ENCODE measurements at places on chromosomes 4 and X.

GRCh38 chr4:28449085-28449484 lies 1588.4 kb downstream of the STIM2 start:
- no peak for DNase-seq

- DNase-seq: no peak
These were observed 13.6 kb downstream of the TSPAN6 start for GRCh38 chrX:100623001-100623400.

DNA sequence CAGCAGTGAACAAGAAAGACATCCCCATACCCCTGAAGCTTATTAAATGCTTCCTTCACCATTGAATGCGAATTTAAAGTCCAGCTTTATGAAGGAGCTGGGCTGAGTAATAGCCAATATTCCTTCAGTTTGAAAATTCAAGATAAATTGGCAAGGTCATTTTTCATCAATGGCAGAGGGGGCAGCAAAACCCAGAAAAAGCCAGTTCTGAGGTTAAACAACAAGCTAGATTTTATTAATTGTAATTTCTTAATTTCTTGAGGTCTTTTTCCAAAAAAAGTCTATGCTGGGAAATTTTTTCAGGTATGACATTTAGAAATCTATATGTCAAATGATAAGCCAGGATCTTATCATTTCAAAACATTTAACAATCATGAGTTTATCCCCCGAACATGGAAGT lies 808.9 kb downstream of the RPA4 start:
- DNase-seq: no peak

- no peak for DNase-seq
These were observed 10.1 kb downstream of the ANXA3 start for GRCh38 chr4:78561677-78562076.

DNA sequence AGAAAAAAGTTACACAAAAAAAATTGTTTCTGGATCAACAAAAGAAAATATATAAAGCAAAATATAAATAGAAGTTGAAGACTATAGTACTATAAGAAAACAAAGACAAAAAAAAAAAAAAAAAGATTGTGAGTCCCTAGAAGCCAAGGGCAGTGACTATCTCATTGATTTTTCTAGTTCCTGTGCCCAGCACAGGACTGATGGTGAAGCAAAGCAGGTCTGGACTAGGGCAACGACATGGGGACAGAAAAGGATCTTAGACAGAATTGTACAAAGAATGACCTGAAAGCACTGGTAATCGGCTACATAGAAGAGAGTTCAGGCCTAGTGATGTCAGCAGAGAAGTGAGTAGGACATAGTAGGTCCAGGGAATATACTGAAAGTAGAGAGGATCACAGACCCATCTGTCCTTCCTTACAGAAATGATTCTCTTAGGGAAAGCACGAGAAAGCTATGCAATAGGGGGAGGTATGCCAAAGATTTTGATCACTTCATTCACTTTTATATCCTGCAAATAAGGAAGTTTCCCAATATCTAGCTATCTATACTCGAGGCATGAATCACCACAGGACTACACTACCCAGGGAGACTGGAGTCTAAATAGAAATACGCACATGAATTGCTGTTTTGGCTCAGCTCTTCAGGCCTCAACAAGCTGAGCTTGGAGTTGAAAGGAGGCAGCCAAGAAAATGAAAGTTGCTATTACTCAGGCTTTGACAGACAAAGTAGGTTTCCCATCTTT lies 230.9 kb upstream of the GPC4 start:
- no peak for DNase-seq

- no peak for DNase-seq
These were observed 59.4 kb upstream of the ADRA2C start for GRCh38 chr4:3706565-3707422.

- no peak for DNase-seq
These were observed 168.7 kb downstream of the PRDM5 start for GRCh38 chr4:120753854-120754253.

DNA sequence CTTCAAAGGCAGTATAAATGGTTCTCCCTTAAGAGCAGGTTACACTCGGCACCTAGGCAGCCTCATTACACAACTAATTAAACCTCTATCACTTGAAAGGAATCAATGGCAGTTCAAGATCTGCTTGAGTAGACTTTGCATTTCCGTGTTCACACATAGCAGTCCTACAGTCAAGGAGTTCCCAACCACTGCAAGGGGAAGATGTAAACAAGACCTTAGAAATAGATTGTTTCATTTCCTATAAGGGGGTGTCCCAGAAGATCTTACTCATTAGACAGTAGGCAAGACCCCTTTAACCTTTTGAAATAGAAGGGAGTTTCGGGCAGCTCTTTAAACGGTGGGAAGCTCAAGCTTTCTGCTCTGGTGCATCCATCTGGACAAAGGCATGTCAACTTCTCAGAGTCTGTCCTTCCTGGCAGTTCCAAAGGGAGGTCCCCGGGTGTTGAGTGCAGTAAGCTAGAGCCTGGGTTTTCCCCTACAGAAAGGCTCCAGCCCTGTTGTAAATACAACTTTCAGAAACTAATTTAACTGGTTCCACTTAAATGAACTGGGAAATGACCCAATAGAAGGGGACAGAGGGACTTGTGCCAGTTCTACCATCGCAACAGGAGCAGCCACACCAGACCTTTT lies 150.8 kb downstream of the RBMX2 start:
- DNase-seq: no peak

- DNase-seq: no peak
These were observed 7.9 kb downstream of the GRK4 start for GRCh38 chr4:2971275-2971674.

GRCh38 chr4:19009881-19010280 lies 988.3 kb upstream of the LCORL start:
- DNase-seq: no peak

GRCh38 chr4:145298885-145299284 lies 118.5 kb upstream of the OTUD4 start:
- DNase-seq: no peak

DNA sequence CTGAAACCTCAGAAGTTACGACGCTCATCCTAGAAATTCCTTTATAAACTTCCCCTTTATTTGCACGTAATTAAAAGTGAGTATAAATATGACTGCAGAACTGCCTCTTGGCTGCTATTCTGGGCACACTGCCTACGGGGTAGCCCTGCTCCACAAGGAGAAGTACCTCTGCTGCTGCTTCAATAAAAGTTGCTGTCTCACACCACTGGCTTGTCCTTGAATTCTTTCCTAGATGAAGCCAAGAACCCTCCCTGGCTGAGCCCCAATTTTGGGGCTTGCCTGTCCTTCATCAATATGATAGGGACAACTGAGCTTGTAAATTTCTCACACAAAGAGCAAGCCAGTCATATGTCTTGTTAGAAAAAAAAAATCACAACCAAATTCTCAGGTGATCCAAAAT lies 115.8 kb downstream of the VEGFC start:
- no peak for DNase-seq

GRCh38 chr4:183765251-183765911 lies 106.3 kb downstream of the TRAPPC11 start:
- DNase-seq: no peak

- DNase-seq: no peak
These were observed 11.5 kb downstream of the XIAP start for GRCh38 chrX:123871309-123871708.

GRCh38 chr4:179145746-179146525 lies 1703.7 kb upstream of the AGA start:
- DNase-seq: no peak

DNA sequence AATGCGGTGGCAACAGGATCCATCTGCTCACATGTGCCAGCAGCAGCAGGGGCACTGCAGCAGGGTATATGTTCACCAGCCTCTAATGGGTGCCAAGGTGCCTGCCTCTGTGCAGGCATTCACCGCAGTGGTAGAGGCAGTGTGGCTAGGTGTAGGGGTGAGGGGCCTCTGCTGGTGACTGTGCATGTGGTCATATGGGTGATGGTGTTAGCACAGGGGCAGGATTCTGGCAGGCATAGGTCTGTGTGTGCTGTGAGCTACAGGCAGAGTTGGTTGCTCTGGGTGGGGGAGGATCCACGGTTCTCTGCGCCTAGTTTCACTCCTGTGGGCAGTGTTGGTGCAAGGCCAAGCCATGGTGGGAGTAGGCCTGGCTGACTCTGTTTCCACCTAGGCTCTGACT lies 566.5 kb upstream of the GNPDA2 start:
- DNase-seq: no peak

DNA sequence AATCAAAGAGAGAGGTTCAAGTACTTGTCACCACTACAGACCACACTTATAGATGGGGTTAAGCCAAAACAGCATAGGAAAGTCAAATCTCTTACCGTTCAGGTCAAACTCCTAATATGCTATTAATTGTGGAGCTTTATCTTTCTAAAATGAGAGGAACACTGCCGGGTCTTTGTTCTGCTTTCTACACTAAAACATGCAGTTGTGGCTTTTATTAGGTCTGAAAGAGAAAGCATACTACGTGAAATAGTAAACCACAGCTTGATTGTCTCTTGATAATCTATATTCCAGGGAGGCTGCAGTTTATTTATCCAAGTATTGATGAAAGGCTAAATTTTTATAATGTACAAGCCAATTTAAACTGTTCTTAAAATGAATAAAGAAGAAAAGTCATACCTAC lies 12.3 kb upstream of the INPP4B start:
- DNase-seq: no peak

- no peak for DNase-seq
These were observed 190.1 kb downstream of the SHROOM3 start for GRCh38 chr4:76624931-76625715.

DNA sequence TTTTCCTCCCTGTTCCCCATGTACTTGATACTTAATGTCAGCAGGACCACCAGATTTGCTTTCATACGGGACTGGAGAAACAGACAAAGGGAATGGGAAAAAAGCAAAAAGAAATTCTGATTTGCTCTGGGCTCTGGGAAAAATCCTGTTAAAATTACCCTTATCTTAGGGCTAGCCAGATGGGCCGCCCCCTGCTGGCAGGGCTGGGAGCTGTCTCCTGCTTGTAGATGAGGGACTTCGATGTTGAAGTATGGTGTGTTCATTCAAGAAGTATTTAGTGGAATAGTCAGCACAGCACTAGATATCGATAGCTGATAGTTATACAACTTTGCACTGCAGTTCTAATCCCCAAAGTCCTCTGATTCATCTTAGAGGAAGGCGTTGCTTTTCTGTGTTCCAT lies 45.8 kb downstream of the BCORL1 start:
- no peak for DNase-seq

- DNase-seq: no peak
These were observed 50.3 kb downstream of the EFNB1 start for GRCh38 chrX:68878977-68879645.

- DNase-seq: no peak
These were observed 377.2 kb upstream of the ANXA10 start for GRCh38 chr4:167715176-167715575.

DNA sequence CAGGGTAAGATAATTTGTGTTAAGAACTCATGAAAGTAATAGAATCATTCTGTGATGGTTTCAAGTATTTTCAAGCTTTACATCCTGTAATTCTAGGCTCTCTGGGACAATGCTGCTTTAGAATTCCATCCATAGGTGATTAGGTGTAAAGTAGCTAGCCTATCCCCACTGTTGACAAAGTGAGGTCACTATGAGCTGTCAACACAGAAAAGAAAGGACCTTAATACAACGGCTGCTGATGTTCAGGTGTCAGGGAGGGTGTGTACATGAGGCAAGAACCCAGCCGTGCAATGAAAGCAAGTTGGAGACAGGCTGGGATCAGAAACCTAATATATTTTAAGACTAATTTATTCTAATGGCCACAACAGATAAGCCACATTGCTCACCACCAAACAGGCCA lies 36.8 kb upstream of the SH3RF1 start:
- no peak for DNase-seq

DNA sequence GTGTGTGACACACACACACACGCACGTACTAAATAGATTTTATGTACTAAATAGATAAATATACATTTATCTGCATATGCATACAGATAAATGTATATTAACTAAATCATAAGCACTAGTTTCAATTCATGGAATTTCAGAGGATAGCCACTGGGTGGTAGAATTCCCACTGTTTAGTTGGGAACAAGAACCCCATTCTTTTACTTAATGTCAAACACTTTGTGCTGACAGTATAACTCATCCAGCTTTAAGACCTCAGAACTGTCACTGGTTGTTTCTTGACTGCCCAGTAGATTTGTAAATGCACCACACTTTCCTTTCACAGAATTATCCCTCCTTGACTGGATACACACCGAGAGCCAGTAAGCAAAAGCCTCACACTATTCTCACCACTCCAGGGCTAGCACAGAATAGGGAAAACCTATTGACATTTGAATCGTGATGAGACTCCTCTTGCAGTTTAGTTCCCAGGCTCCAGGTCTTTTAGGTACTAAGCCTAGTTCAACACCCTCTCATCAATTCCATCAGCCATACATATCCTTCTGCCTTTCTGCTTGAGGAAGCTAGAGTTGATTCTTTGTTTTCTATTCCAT lies 32.4 kb downstream of the PPARGC1A start:
- DNase-seq: no peak

DNA sequence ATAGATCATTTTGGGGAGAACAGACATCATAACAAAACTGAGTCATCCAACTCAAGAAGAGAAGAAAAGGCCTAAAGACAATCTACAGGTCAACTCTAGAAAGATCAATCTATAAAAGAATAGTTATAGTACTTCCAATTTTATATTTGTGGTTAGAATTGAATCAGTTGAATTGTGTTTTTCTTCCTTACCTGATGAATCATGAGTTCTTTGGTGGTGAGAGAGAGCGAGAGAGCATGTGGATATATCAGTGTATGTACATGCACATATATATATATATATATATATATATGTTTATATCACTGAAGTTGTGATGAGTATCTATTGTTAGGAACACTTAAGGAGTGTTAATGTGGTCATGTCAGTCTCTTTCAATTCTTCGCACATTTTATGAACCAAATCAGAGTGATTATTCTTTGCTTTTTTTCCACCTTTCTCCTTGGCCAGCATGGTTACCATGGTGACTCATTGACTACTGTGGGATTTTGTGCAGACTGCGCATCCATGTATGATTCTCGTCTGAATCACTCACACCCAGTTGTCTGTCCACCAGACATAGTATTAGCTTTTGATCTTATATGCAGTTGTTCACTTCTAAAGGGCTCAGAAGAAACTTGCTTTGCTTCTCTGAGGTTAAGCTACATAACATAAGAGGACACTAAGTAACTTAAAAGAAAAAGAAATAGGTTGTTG lies 90.4 kb upstream of the RAB40AL start:
- DNase-seq: no peak

DNA sequence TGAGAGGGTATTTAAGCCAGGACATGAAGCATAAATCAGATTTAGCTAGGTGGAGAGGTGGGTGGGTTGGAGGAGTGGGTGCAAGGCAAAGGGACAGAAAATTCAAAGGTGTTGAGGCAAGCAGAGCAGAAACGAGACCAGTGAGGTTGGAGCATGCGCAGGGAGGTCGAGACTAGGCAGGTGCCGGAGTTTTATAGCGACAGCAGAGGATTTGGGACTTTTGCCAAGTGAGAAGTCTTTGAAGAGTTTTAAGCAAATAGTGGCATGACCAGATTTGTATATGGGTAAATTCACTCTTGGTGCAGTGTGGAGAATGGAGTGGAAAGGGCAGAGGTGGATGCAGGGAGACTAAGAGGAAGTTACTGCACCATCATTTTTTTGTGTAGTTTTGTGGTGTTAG lies 107.0 kb upstream of the TLR2 start:
- no peak for DNase-seq
